ENCODE measurements at places on chromosomes 6 and 20.

- DNase-seq: no peak
Measured at GRCh38 chr20:10578607-10579006, 95.2 kb downstream of the JAG1 start.

DNA sequence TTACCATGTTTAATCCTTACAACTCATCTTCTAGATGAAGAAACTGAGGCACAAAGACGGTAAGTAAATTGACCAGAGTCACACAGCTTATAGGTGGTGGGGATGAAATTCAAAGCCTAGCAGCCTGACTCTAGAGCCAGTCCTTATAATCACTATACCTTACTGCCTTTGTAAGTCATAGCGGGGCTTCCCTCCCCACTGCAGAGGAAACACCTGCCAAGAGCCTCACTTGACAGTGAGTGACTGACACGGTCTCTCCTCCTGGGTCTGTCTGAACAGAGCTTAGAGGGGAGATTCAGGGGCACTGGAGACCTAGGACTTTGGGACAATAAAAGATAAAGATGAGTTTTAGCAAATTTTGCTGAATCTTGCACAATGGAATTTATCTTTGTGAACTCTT is 12.8 kb downstream of the SUN5 start:
- DNase-seq: peak; percentile 51

DNA sequence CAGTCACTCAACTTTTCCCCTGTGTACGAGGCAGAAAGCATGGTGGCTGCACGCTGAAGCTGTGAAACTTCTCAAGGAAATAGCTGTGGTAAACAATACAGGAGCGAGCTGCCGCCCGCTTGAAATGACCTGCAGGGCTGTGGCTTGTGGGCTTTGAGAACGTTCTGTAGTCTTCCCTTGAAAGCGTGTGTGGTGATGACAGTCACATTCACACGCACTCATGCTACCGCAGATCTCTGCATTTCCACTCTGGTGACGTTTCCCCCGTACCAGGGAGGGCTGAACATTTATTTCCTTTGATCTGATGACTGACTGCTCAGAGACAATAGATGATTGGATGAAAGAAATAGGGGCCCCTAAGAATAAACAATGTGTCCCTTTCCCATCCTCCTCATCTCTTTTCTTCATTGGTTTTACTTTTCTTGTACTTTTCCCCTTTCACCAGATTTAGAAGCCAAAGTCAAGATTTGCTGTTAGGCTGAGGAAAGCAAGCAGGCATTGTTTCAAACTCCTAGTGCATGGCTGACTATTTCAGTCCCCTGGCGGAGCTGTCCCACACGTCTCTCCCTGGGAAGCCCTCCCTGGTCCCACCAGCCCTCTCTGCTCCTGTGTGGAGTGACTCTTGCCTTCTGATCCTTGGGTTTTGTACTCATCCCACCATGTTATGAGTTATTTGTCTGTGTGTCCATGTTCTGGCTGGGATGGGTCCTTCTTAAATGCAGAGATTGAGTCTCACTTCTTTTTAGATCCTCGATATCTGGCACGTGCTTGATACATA is 3.9 kb downstream of the SYTL3 start:
- DNase-seq: peak; percentile 87

DNA sequence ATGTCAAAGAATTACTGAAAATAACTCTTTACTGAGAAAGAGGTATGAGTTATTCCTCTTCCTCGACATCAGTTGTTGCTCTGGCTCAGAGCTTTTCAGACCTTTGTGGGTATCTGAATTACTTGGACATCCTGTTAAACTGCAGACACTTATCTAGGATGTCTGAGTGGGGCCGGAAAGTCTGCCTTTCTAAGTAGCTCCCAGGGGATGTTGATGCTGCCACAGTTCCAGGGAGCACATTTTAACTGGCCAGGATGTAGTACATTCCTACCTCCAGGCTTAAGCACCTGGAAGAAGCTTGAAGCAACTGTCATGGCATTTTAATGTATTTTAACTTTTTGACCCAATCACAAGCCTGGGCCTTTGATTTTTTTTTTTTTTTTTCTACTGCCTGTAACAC is 265.8 kb upstream of the PLCB4 start:
- no peak for DNase-seq

DNA sequence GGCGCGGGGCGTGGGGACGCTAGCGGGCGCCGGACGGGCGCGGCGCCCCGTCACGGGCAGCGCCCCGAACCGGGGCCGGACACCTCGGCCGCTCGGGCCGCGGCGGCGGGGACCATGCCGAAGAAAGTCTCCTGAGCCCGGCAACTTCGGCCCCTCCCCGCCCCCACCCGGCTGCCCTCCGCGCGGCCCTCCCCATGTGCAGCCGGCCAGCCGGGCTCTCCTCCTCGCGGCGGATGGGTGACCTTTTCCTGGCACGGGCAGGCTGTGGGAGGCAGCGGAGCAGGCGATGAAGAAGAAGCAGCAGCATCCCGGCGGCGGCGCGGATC is 278 bp downstream of the UST start:
- no peak for DNase-seq

All from DND-41 (cell line).